NCI-H1436 (cell line): ENCODE measurements at places on chromosomes 12 and 14.

GRCh38 chr14:71138448-71139293 is 231.4 kb downstream of the PCNX1 start:
- no peak for DNase-seq

GRCh38 chr12:29382251-29382650 is 1.3 kb upstream of the ERGIC2 start:
- DNase-seq, result no peak

DNA sequence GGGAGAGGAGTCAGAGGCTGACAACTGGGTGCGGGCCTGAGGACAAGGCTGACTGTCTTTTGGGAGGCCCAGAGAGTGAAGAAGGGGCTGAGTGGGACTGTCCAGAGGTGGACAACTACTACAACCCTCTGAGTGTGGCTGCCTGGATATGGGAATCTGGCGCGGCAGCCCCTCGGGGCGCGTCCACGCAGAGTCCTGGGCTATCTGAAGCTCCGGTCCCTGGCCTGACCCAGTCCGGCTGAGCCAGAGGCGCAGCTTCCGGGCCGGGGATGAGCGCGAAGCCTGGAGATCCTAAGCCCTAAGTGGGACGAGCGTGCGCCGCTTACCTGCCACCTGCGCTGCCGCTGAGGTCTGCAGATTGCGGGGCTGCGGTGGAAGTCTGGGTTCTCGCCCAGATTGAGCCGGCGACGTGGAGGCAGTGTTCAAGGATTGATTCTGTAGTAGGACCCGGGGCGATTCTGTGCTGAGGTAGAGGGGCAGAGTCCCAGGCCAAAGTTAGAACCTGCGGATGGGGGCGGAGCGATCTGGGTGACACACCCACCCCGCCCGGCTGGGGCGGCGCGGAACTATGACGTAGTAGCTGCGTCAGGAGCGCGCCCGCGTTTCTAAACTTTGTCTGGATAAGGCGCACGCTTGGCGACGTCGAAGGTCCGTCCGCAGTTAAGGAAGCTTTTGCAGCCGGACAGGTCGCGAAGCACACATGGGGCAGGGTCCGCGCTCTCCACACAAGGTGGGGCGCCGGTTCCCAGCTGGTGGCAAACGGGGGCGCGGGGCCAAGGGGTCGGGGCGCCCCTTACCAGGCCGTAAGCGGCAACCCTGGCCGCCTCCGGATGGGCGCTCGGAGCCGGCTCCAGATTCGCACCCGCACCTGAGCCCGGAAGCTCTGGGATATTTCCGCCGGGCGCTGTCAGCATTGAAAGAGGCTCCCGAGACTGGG is at the start of the genes DHRS1 and NOP9:
Gene DHRS1, minus strand, starts transcription at position 526 of the 937 bp plus-strand sequence. CDS start 674 bp downstream, outside the sequence.
Gene NOP9, plus strand, starts transcription at position 596 of the 937 bp plus-strand sequence. Its CDS starts 105 bp downstream, at position 701.
- peak; percentile 85 for DNase-seq

DNA sequence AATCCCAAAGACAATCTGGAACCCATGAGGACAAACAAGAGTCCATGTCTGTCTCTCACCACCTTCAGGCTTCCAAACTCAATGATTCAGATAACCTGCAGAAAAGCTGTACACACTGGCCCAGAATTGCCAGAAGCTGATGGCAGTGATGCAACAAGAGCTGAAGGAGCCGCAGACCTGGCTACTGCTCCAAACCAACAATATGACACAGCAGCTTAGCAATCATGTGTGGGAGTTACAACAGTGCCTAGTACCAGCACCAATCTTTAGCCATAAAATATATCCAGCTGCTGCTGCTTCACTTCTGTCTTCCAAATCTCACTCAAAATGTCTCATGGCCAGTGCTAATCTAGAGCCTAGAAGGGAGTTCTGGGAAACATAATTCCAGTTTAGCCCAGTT is 22.0 kb downstream of the RPS6KA5 start:
- no peak for DNase-seq

DNA sequence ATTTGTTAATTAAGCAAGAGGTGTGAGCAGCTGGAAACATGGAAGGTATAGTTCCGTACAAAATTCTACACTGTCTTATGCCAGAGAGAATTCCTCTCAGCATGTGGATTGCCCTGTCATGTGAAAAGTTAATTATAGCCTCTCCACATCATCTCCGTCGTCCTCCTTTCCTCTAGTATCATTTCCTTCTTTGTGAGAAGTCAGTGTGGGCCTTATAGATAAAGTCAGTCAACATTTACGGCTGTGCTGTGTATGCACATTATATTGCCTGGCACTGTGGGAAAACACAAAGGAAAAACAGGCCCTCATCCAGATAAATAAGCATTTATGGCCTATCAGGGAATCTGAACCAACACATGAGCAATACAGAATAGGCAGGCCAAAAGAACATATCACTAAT is 236.6 kb downstream of the SEC23A start:
- no peak for DNase-seq

DNA sequence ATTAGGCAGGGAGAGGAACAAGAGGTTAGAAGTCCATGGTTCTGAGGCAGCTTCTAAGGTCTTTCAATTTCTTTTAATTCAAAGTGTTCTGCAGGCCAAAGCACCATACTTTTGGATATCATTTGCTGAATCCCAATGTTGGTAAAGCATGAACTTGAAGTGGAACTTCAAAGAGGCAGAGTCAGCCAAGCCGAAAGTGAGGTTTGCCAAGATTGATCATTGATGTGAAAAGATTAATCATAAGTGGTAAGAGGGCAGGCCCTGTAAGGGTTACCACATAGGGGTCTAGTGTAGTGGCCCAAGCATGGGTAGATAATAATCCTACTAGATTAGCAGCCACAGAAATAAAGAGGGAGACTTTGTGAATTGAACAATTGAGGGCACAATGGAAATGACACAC is 191.7 kb upstream of the DIO2 start:
- DNase-seq, result no peak
